ENCODE measurements at places on chromosomes 12 and 14.

DNA sequence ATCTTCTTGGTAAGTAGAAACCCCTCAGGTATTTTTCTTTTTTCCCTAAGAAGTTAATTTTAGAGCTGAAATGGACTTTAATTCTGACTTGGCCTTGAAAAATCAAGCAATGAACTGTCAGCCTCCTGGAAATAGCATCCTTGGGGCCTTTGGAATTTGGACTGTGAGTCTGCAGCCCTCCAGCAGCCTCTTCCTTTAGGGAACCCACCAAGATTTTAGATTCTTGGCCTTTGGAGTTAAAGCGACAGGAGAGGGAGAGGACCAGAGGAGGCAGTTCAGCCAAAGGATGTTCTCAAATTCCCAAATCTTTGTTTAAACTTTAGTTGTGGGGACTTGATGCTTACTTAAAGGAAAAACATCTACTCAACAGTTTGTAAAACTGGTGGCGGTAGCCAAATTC is 288.6 kb downstream of the AACS start:
- DNase-seq, result no peak

GRCh38 chr14:63881926-63882325 is 29.1 kb downstream of the SYNE2 start:
- DNase-seq, result no peak

DNA sequence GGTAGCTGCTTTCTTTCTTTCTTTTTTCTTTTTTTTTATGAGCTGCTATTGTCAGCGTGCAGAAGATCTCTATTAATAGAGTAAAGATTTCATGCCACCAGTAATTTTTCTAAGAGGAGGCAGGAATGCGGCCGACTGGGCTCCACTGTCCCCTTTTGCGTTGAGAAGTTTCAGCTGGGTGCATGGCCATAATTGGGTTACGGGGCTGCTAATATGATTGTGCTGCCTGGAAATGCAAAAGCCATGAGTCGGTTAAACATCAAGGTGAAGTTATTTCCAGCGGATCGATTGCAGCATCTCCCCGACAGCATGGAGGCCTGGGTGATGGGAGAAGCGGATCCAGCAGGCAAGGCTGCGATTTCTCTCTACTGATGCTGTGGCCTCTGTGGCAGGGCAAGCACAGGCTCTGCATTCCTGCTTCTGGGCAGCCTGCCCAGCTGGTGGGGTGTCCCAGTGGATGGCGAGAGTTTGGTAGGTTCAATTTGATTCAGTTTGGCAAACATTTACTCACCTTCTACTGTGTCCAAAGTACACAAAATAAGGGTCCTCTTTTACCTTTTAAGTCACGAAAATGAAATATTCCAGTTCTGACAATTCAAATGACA is 54.4 kb upstream of the PRMT8 start:
- DNase-seq, result no peak

- no peak for DNase-seq
Observed at GRCh38 chr14:67697006-67697405, 1.4 kb upstream of the RDH11 start.

DNA sequence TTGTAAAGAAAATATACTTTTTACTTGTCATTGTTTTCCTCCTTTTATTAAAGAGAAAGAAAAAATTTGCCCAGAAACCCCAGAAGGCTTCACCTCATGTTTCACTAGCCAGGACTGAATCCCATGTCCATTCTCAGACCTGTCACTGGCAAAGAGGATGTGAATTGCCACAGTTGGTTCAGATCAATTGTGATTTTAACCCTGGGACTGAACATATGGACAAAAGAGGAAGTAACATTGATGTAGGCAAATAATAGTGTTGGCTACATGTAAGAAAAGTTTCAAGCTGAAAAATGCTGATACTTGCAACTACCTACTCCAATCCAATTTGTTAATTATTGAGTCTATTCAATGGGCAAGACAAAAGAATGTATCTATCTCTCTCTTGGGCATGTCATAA is 8.6 kb upstream of the CCDC196 start:
- no peak for DNase-seq

GRCh38 chr14:68263563-68264259 is 444.1 kb downstream of the RAD51B start:
- no peak for DNase-seq

DNA sequence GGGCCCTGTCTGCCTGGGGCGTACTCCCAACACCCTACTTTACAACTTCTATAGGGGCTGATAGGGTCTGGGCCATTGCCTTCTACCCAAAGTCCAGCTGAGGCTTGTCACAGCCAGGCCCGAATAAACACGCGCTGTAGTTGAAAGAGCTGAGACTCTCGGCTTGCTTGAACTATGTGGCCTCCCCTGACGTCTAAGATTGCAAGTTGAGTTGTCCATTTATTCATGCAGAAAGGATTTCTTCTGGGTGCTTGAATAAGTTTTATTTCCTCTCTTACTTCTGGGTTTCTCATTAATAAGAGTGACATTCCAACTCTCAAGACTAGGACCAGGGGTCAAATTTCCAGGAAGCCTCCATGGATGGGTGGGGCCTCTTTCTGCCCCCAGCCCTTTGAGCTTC is 74.4 kb upstream of the VRK1 start:
- DNase-seq, result no peak

- no peak for DNase-seq
Observed at GRCh38 chr12:52202361-52203078, 10.7 kb upstream of the KRT80 start.

DNA sequence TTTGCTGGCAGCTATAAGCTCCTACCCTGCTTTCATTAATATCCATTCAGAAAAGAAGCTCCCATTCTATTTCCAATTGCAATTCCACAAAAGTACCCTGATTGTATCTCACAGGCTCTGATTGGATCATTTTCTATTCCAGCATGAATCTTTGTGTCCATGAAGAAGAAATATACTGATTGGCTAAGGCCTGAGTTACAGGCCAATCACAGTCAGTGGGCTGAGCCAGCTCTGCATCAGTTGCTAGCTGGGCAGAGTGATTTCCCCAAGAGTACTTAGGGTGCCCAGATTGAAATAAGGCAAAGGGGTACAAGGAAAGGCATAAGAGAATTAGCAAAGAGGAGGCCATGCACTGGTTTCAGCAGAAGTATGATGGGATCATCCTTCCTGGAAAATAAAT is 14.4 kb downstream of the ART4 start:
- DNase-seq, result no peak

- no peak for DNase-seq
Observed at GRCh38 chr14:24958271-24958670, 91.7 kb downstream of the STXBP6 start.

DNA sequence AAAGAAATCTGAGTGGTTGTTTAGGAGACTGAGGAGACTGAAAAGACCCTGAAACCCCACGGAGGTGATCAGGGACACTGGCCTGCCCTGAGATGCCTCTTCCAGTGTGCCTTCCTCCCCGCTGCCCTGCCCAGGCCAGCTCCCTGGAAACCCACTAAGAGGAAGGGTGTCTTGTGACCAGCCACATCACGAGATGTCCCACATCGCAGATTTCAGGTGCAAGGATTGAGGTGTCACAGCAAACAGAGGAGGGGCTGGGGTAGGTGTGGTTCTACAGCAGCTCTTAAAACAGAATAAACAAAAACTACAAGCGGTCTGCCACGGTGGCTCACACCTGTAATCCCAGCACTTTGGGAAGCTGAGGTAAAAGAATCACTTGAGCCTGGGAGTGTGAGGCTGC is 184.3 kb upstream of the C14orf180 start:
- no peak for DNase-seq

GRCh38 chr12:9758119-9758518 is 2.6 kb downstream of the CD69 start:
- DNase-seq, result no peak

GRCh38 chr12:93167841-93168492 is 209.8 kb upstream of the NUDT4 start:
- DNase-seq, result no peak

DNA sequence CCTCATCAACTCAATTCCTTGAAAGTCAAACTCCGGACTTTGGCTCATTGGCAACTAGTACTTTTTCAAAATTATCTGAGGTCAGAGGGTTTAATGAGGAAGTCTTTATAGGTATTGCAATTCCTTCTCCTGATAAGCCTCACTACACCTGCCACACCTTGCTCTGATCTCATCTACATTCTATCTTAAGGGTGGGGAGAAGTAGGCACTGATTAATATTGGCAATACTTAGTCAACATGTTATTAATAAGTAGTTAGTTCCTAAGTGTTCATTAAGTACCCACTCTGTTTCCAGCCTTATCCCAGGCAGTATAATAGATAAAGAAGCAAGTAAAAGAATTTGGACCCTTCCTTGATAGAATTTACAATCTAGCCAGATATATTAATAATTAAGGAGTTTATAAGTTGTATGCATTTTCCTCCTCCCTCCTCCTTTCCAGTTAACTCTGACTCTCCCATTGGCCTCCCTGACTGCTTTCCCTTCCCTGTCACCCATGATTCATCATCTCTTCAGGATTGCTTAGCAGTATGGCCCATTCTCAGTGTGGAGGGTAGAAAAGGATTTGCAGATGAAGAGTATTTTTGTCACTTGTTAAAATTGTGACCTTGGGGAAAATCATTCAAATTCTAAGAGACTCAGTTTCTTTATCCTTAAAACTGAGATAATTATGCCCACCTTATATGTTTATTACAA is 231.0 kb upstream of the ATP2B1 start:
- no peak for DNase-seq

DNA sequence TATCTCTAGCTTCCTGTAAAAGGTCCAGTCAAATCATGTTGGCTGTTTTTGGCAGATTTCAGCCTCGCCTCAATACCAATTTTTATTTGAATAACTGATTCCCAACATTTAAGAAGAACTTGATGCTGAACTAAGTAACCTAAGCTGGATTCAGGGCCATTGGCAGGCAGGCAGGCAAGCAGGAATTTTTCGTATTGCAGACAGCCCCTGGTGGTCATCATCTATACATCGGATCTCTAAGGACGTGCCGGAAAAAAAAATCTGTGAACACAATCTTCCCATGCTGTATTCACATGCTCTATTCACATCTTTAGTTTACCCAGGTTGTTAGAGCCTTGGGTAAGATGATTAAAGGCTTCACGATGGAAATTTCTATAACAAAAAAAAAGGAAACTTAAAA is 7.0 kb downstream of the VCPKMT start:
- no peak for DNase-seq

DNA sequence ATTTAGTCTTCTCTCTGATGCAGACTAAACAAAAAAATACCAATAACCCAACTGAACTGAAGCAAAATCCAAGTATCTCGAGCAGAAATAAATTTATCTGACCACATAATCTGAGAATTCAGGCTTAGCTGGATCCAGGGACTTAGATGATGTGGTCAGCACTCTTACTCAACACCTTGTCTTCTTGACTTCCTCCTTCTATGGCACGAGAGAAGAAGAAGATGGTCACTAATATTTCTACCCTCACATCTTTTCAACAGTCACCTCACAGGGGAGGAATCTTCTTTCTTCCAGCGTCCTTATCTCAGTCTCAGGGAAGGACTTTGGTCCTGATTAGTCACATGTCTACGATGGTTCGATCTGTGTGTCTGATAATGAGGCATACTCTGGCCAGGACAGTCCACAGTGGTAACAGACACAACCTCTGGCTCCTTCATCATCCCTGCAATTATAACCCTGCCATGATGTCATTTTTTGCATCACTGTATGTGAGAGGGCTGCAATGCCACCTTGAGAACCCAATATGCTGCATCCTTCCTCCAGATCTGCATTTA is 15.8 kb downstream of the RGS6 start:
- DNase-seq, result no peak

DNA sequence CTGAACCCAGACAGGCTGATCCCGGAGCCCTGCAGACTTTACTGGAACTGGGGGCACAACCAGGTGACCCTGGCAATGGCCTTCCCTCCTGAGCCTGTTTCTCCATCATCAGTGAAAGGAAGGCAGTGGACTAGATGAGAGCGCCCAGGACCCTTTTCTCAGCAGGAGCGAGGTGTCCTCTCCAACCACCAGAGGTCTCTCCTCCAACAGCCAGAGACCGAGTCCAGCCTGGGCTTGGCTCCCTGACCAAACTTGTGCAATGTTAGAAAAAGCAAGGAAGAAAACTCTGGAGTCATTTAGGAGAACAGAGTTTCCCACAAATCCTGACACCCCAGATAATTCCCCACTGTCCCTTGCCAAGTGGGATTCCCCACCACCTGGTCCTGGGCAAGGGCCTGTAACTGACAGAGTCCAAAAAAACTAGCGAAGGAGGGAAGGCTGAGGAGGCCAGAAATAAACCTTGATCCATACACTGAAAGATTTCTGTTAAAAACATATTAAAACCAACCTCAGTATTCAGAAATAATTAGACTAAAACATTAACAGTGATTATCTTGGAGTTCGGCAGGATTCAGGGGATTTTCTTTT is 9.0 kb downstream of the RPS6KL1 start:
- DNase-seq, result no peak

- DNase-seq, result no peak
Observed at GRCh38 chr14:89485264-89485663, 68.2 kb upstream of the FOXN3 start.

Data from stimulated activated CD4-positive, alpha-beta T cell treated with anti-CD3 and anti-CD28 coated beads, TNF-alpha, amount 100 ng/mL, for 48 hours (primary cell).